ENCODE measurements at places on chromosomes 1 and 21. TPM values are rescaled to one million over a fixed set of nuclear protein-coding genes. Genes with fewer than 3 reads are reported as not detected.

GRCh38 chr1:244154872-244155531 lies 103.9 kb downstream of the ZBTB18 start:
- DNase-seq = no peak

- DNase-seq = no peak
Measured at GRCh38 chr1:31647106-31647505, 2.4 kb upstream of the PEF1 start.

DNA sequence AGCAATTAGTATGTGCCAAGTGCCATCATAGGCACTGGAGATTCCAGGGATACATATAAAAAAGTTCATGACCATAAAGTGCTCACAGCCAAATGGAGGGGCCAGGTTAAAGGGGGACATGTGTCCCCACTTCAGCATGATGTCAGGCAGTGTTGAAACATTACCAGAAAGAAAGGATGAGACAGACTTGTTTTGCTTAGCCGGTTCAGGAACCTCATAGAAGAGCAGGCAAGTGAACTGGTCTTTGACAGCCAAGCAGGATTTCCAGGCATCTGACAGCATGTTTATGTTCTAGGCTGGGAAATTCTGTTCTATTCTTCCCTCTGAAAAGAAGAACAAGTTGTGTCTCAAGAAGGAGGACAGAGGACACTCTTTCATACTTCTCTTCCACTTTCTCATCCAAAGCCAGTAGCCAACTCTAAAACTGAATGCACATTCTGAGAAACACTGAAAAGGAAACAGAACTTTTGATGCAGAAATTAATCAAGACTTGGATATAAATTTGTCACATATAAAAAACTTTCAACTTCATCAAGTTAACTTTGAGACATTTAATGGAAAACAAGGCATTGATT lies 39.7 kb downstream of the GLUL start:
- DNase-seq = peak; percentile 24

- DNase-seq = no peak
Measured at GRCh38 chr1:39001516-39002421, 10.7 kb downstream of the AKIRIN1 start.

GRCh38 chr1:94602316-94602715 lies 60.8 kb upstream of the F3 start:
- peak; percentile 99 for DNase-seq

DNA sequence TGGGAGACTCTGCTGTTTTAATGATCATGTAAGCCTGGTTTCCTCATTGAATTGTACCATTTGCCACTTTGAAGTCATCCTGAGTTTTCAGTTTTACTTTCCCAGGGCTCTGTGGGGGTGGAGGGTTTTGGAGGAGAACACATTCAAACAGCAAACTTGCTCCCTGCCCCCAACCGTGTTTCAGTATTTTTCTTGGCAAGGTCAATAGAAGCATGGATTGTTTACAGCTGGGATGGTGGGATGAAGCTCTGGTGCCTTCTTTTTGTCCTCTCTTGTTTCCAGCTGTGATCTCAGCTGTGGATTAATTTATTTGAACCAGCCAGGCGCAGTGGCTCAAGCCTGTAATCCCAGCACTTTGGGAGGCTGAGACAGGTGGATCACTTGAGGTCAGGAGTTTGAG lies 54.3 kb upstream of the SERBP1 start:
- no peak for DNase-seq

GRCh38 chr21:34198231-34199120 lies 125.1 kb downstream of the MRPS6 start:
- DNase-seq = no peak

GRCh38 chr1:157600236-157600635 lies 2.4 kb upstream of the FCRL4 start:
- DNase-seq = no peak

- DNase-seq = no peak
Measured at GRCh38 chr1:162682013-162682419, 49.8 kb downstream of the DDR2 start.

DNA sequence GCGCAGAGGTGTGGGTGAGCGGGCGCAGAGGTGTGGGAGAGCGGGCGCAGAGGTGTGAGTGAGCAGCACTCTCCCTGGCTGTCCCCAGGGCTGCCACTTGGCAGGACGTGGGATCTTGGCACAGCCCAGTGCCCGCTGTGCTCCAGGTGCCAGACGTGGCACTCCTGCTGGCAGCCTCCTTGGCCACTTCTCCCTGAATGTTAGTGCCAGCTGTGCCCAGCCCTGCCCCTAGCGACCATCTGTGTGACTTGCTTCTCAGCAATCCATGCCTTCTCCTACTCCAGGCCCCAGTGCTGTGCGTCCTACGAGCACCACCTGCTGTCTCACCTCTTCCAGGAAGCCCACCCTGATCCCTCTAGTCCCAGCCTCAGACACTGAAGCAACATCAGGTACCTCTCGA lies 30.5 kb downstream of the KRTAP10-1 start:
- no peak for DNase-seq

DNA sequence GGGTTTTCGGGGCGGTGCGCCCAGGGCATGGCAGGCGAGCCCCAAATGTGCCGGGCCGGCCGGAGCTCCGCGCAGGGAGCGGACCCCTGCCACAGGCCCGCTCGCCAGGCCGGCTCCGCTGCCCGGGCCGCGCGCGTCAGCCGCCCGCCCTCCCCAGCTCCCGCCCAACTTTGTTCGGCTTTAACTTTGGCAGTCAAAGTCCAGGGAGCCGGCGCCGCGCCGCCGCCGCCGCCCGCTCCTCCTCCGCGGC lies 488 bp downstream of the SLC35D1 start:
- peak; percentile 68 for DNase-seq

GRCh38 chr1:88910401-88910800 lies 19.0 kb upstream of the GTF2B start:
- no peak for DNase-seq

GRCh38 chr21:43974791-43975468 lies 37.2 kb upstream of the TRAPPC10 start:
- DNase-seq = no peak

Gene FLG2
- total RNA-seq = not detected

Gene CHAF1B
- total RNA-seq = 3.9 TPM

Gene FAM72B
- total RNA-seq = 5.2 TPM

Gene RGS4
- 78.0 TPM for total RNA-seq

Gene RHOC
- 379 TPM for total RNA-seq

Gene NHLH2
- under 0.01 TPM for total RNA-seq

Gene LEMD1
- total RNA-seq = not detected

Gene ZFP69
- total RNA-seq = 4.5 TPM
